ENCODE measurements at places on chromosomes 4 and X.

DNA sequence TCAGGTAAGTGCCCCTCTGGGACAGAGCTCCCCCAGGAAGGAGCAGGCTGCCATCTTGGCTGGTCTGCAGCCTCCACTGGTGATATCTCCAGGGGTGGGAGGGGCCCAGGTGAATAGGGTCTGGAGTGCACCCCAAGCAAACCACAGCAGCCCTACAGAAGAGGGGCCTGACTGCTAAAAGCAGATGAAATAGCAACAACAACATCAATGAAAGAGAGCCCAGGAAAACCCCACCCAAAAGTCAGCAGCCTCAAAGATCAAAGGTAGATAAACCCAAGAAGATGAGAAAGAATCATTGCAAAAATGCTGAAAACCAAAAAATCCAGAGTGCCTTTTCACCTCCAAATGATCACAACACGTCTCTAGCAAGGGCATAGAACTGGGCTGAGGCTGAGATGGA lies 92.5 kb upstream of the PAGE3 start:
- DNase-seq, result no peak

GRCh38 chrX:113274791-113275190 lies 434.2 kb upstream of the AMOT start:
- no peak for DNase-seq

- DNase-seq, result no peak
Observed at GRCh38 chr4:108170631-108171338, 2.1 kb upstream of the LEF1 start.

DNA sequence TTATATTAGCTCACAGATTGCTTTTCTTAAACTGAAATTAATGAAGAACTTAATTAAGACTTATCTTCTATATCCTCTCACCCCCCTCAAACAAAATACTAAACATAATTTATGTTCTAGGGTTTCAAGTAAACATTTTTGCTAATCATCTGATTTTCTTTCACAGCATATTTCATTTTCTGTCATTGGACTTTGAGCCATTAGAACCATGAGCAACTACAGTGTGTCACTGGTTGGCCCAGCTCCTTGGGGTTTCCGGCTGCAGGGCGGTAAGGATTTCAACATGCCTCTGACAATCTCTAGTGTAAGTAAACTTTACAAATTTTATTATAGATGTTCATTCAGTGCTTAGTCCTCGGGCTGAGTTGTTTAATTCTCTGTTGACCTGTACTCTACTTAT lies 3.3 kb downstream of the PDLIM5 start:
- DNase-seq, result no peak

DNA sequence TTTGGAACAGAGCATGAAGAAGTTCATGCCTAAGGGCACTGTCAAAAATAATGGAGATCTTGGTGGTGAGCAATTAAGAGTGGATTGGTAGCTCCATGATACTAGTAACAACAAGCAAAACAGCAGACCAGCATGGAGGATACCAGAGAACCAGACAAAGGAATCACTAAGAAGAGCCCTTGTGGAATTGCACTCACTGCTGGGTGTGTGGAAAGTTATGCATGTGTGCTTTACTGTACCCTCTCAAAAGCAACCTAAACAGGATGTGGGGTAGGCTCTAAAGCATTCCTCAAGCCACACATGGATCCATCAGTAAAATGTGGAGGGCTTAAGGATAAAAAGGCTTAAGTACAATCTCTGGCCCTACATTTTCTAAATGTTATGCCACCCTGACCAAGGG lies 69.5 kb downstream of the AR start:
- DNase-seq, result no peak

DNA sequence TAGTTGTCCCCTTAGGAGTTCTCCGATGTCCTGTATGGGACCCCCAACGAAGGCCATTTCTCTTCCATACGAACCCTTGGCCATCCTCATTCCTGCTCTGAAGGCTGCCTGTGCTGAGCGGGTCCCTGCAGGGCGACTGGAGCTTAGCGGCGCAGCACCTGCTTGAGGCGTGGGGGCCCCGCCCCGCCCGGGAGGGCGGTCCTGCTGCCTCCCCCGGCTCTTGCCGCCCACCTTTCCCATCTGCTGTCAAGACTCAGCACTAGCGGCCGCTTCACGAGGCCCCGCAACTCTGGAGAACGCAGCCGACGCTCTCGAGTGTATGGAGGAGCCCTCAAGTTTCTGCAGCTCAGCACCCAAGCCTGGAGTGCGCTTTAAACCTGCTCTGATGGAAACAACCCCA lies 197.7 kb downstream of the TRIML1 start:
- no peak for DNase-seq

- DNase-seq, result no peak
Observed at GRCh38 chr4:6012200-6012599, 6.0 kb downstream of the C4orf50 start.

DNA sequence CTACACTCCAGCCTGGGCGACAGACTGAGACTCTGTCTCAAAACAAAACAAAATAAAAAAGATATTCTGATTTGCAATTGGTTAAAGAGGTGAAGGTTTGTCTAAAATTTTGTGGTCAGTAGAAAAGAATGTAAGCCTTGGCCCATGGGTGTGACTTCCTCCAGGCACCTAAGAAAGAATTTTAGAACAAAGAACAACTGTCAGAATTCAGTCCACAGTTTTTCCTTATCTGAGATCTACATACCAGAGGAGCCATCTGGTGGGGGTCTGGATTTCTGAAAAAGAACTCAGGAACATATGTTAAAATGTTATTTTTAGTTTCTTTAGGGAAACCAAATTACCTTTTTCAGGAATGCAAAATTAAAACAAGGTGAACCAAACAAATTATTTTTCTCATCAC lies 434.1 kb downstream of the ANKRD50 start:
- no peak for DNase-seq

DNA sequence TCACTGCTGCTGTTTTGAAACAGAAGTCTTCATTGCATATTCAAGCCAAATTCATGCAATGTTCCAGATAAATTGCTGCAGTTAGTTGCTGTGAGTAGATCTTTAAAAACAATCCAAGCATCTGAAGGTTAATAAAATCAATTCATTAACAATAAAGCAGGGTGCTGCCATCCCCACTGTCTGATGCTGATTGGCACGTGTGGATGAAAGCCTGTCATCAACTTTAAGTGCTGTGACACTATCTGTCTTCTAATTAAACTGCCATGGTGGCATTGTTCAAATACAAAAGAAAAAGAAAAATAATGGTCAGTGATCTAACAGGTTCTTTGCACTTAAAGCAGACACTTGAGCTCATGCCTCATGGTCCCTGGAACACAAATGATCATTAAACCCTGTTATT lies 63.0 kb upstream of the MND1 start:
- no peak for DNase-seq

DNA sequence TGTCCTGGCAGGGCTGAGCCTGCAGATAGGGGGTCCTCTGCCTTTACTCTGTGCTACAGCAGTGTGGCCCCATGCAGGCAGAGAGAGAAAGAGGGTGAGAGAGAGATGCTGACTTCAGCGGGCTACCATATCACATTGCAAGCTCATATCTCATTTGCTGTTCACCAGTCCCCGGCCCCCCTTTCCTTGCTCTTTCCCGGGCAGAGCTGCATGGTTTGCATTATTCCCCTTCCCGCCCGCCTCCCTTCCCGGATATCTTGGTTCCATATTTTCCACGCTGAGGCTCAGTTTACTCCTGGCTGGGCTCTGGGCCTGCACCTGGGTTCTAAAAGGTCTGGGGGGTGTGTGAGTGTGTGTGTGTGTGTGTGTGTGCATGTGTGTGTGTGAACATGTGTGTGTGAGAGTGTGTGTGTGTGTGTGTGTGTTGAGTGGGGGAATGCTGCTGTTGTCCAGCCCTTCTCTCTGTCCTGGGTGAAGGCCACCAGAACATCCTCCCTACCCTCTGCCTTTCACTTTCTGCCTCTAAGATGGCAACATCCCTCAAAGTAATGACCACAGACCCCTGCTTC lies 63.5 kb downstream of the PJA1 start:
- DNase-seq, result no peak

DNA sequence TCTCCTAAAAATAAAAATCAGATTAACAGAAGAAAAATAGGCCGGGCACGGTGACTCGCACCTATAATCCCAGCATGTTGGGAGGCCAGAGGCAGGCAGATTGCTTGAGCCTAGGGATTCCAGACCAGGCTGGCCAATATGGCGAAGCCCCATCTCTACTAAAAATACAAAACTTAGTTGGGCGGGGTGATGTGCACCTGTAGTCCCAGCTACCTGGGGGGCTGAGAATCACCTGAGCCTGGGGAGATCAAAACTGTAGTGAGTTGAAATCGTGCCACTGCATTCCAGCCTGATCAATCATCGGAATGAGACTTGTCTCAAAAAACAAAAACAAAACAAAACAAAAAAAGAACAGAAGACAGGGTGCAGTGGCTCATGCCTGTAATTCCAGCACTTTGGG lies 32.8 kb upstream of the NOCT start:
- DNase-seq, result no peak

DNA sequence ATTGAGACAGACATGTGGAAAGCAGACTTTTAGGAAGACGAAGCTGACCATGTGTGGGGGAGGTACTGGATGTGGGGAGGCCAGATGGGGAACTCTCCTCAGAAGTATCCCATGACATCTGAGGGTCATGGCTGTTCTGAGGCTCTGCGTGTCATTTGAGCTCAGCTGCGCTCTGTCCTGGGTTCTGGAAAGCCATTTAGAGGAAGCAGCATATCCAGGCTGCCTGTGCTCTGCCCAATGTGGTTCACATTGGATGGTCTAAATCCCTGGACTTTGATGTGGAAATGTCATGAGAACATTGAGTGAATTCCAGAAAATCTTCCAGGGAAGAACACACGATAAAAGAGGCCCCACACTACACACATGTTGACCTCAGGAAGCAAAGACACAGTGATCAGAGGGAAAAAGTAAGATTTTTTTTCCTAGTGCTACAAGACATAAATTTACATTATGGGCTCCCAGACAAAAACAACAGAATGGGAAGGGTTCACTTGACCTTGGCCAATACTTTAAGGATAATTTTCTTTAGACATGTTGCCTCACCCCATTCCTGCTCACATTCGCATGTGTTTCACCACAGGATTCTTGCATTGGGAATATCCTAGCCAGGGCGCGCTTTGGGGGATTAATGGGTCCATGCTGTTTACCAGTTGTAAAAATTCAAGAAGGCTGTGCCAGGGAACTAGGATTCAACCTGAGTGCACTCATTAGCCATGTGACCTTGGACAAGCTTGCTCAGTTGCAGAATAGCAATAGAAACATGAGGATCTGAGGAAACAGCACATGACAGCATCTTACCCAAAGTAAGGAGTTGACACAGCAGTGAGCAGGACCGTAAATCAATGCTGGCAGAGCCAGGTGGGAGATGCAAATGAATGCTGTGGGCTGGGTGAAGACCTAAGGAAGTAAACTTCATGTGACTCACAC lies 73.2 kb upstream of the C1QTNF7 start:
- DNase-seq, result no peak

DNA sequence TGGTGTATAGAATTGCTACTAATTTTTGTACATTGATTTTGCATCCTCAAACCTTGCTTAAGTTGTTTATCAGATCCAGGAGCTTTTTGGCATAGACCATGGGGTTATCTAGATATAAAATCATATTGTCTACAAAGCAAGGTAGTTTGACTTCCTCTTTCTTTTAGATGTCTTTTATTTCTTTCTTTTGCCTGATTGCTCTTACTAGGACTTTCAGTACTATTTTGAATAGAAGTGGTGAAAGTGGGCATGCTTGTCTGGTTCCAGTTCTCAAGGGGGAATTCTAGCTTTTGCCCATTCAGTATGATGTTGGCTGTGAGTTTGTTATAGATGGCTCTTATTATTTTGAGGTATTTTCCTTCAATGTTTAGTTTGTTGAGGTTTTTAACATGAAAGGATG lies 187.9 kb upstream of the LCORL start:
- DNase-seq, result no peak

DNA sequence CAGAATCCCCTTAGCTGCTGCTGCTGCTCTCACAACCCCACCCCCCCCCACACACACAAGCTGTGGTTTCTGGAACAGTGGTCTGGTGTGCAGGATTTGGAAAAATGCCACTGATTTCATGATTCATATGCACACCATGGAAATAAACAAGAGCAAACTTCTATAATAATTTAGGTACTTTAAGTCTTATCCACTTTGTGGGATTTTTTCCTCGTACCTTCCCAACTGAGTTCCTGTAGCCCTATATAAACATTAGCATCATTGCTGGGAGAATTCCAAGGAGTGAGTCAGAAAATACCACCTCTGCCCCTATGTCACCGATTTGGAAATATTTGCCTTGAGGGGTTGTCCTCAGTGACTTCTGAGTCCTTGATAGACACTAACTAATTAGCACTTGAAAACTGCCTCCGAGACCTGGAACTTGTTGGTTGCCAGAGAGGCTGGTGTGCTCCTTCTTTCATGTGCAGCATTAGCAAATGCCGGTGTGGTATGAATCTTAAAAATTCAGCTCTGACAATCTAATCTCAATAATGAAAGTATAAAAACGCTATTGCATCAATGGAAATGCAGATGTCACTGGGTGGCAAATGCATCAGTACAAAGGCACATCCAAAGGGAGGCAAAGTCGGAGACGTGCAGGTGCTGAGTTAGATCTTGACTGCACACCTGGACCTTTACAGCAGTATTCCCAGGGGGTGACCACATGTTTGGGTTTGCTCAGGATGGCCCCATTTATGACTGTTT lies 61.8 kb downstream of the CPE start:
- DNase-seq, result no peak

- peak; percentile 0 for DNase-seq
Observed at GRCh38 chrX:113741744-113742143, 842.1 kb upstream of the HTR2C start.

DNA sequence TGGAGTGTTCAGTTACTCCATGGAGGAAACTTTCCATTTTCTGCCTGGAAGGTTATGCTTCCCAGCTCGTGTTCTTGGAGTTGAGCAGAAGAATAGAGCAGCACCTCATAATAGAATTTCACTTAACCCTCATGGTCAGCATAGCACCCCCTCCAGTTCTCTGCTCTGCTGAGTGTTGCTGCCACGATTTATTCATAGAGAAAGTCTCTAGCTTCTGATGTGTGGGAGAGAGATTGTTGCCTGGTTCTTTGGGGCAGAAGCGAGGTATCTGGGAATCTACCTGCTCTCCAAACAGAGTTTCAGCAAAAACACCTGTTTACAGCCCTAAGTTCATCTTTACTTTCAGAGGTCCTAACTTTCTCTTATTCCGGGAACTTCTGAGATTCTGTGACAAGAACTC lies 3.9 kb upstream of the DTHD1 start:
- no peak for DNase-seq

- no peak for DNase-seq
Observed at GRCh38 chr4:28879178-28879577, 1841.0 kb upstream of the PCDH7 start.

- peak; percentile 26 for DNase-seq
Observed at GRCh38 chr4:116925900-116926457, 159.4 kb downstream of the TRAM1L1 start.

- no peak for DNase-seq
Observed at GRCh38 chrX:41303013-41303412, 30.9 kb upstream of the DDX3X start.

GRCh38 chr4:53778155-53778554 lies 186.9 kb upstream of the LNX1 start:
- no peak for DNase-seq

DNA sequence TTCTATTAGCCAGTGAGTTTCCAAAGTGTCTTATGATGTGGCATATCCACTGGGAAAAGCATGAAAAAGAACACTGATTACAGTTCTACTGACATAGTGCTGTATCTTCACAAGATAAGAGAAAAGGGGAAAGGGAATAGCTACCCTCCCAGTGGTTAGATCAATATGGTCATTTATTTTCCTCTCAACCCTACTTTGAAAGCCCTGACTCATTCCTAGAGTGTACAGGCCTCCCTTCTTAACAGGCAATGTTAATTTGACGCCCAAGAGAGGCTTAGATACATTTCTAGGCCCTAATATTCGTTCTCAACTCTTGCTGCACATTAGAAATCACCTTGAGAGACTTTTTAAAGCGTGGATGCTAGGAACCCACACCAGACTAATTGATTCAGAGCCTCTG lies 20.4 kb upstream of the BRS3 start:
- DNase-seq, result no peak

Measured in cerebellar cortex (tissue), 1 donor.